Right atrium auricular region (tissue), 2 donors: ENCODE measurements at places on chromosomes 6 and 20. TPM values are rescaled to one million over a fixed set of nuclear protein-coding genes. Genes with fewer than 3 reads are reported as not detected.

The OCSTAMP gene
- not detected for total RNA-seq

The SH3BGRL2 gene
- 15.5 TPM for total RNA-seq

DNA sequence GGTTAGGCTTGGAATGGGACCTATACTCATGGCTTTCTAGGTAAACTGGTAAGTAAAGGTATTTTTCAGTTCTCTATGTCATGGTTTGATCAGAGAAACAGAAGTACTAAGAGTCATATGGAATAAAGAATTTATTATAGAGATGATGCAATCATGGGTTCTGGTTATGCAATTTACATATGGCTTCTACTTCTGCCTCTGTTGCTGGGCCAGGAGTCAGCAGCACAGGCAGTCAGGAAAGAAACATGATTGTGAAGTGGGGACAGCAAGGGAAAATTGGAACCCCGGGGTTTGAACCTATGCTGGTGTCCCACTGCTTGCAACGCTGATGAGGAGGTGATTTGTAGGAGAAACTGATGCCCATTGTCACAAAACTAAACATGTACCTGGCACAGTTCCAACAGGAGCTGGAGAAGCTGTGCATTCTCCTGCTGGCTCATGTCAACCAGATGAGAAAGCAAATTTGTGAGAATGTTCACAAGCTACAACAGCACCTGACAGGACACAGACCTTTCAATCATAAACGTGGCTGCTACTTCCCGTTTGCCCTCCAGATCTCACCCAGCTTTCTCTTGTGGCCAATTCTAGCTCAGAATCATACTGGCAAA is 887.1 kb downstream of the TFAP2A start:
- DNase-seq, result no peak

GRCh38 chr6:72553531-72554511 is 68.0 kb upstream of the KCNQ5 start:
- no peak for DNase-seq

DNA sequence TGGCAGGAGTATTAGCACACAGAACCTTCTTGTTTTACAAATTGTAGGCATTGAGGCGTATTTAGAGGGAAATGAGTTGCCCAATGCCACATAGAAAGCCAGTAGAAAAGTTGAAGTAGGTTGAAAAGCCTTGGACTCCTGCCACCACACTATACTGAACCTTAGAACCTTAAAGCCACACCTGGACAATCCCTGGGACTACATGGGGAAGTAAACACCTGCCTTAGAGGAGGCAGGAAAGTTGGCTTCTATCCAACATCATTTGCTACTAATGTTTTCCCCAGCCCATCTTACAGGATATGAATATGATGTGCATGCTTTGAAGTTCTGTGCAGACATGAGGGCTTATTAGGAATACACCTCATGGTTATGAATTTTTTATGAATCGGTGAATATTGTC is 5.3 kb upstream of the EPPIN start:
- DNase-seq, result no peak

The SLC22A16 gene
- not detected for total RNA-seq

DNA sequence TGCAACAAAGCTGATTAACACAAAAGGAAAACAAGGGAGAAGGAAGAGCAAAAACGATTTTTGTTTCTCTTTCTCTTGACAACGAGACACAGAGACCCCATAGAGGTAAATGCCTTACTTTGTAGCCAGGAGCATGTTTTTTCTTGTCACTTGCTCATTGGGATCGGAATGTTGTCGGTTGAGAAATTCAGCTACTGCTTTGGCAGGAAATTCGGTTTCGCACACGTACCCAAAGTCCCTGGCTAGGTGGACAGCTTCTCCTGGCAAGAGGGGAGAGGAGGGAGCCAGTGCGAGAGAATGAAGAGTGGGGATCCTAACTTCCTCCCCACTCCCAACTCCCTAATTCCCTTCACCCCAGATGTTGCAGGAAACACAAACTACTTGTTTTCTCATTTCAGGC is 14.5 kb downstream of the TFAP2A start:
- no peak for DNase-seq

DNA sequence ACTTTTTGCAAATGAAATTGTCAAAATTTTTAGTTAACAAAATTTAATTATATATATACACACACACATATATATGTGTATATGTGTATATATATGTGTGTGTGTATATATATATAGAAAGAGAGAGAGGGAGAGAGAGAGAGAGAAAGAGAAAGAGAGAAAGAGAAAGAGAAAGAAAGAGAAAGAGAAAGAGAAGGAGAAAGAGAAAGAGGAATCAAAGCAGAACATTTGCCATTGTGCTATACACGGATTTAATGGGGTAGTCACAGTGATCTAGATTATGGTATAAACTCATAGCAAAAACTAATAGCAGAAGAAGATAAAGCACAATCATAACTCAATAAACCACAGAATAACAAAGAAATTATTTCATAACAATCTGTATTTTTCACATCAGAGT is 126.7 kb downstream of the DST start:
- no peak for DNase-seq

The STMND1 gene
- total RNA-seq, result not detected

GRCh38 chr6:10316373-10316721 is 98.5 kb downstream of the TFAP2A start:
- no peak for DNase-seq

- no peak for DNase-seq
Measured at GRCh38 chr20:47810721-47811347, 25.6 kb upstream of the SULF2 start.

DNA sequence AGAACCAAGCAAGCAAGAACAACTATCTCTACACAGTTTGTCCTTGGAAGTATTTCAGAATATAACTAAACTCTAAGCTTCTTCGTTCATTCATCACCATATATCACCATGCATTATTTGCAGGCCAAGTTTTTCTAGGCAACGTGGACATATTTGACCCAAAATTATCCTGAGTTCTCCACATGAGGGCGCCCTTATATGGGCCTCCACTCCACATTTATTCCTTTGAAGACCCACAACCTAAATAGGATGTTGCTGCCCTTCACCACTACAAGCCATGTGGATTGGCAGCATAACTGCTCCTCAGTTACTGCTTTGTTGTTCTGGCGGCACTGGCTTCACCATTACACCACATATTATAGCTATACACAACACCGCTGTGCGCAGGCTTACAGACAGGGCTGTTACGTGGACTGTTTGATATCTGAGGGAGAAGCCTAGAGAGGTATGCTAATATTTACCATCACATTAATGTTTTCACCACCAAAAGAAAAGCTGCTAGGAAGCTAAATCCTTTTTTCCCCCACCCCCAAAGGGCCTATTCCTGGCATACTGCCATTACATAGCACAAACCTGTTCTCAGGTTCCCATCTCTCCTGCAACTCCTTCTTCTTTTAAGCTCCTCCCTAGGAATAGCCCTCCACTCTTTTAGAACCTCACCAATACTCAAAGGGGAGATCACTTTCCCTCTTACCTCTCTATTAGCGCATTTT is 411.7 kb downstream of the C6orf118 start:
- no peak for DNase-seq

- DNase-seq, result no peak
Measured at GRCh38 chr6:150195996-150196417, 53.2 kb downstream of the PPP1R14C start.

The CEP162 gene
- 5.5 TPM for total RNA-seq

- DNase-seq, result no peak
Measured at GRCh38 chr6:159929819-159930218, 39.0 kb downstream of the MAS1 start.

DNA sequence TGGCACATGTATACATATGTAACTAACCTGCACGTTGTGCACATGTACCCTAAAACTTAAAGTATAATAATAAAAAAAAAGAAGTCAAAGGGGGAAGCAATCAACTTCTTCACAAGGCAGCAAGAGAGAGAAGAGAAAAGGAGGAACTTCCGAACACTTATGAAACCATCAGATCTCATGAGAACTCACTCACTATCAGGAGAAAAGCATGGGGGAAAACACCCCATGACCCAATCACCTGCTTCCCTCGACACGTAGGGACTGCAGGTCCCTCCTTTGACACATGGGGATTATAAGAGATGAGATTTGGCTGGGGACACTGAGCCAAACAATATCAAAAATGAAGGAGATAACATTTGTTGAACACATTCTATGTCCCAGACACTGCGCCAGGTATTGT is 94.8 kb upstream of the PHACTR1 start:
- DNase-seq, result no peak
